ENCODE measurements at places on chromosomes 6 and 20.

DNA sequence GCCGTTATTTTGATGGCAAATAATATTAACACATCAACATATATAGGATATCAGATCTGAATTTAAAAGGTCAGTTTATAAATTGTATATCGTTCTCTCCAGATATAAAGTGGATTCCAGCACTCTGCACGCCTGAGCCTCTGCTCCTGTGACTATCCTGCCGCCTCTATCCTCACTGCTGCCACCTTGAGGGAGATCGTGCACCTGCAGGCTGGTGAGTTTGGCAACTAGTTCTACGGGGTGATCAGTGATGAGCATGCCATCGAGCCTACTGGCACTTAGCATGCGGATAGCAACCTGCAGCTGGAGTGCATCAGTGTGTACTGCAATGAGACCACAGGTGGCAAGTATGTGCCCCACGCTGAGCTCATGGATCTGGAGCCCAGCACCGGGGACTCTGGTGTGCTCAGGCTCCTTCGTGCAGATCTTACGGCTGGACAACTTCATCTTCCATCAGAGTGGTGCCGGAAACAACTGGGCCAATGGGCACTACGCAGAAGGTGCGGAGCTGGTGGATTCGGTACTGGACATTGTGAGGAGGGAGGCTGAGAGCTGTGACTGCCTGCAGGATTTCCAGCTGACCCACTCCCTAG is 84.9 kb downstream of the FBXO5 start:
- peak; percentile 8 for DNase-seq

GRCh38 chr6:56764081-56764566 is 121.4 kb upstream of the DST start:
- DNase-seq = peak; percentile 43

GRCh38 chr20:49356676-49357075 is 78.8 kb upstream of the ZNFX1 start:
- no peak for DNase-seq

GRCh38 chr6:12013307-12013719 is 1.2 kb downstream of the HIVEP1 start:
- DNase-seq = no peak

DNA sequence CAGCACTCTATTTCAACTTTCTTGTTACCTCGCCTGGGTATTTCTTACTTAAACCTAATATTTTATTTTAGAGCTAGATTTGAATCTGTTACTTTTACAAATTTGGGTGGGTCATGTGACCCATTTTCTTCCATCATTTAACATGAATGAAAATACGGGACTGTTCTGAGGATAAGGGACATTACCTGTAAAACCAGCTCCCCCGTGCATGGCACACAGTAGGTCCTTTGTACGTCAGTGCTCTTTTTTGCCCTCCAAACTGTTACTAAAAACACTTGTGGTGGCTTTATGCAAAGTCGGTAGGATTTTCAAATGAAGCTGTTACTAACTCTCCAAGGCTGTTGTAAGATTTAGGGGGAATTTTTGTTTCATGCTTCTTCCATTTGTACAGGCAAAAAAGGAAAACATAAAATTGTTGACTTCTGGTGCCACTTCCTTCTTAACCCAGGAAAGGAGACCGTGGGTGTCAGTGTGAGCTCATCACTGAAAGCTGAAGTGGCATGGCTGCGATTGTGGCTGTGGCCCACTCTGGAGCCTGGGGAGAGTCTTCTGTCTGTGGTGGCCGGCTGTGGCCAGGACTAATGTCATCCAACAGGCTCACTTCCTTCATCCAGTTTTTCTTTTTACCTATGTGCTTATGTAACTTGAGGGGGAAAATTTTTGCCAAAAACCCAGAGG is 40.2 kb upstream of the PXDC1 start:
- DNase-seq = no peak

Measured in GDM1 (cell line).